Skeletal muscle cell (primary cell): ENCODE measurements at places on chromosomes 13 and 19.

GRCh38 chr13:24207841-24208667 is 47.5 kb downstream of the SPATA13 start:
- peak; percentile 77 for DNase-seq

DNA sequence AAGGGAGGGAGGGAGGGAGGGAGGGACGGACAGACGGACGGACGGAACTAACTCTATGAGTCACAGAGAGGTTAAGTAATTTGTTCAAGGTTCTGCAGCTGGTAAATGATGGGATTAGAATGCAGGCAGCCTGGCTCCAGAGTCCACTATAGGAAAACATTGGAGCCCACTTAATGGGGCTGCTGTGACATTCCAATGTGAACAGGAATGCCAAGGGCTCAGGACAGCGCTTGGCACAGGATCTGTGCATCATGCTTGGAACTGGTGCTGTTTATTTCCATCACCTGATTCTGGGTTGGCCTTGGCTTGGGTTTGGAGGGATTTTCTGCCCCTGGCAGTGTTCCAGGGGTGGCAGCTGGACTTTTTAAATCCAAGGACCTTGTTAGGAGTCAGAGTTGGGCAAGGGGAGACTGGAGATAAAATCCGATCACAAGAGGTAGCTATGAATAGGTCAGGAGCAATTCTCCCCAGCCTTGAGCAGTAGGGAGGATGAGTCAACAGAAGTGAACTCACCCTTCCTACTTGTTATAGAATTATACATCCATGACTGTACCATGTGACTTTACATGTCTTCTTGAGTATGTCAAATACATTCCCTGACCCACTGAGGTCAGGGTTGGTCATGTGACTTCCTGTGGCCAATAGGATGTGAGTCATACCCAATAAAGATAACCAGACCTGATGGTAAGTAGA is 7.8 kb upstream of the HIF3A start:
- peak; percentile 82 for DNase-seq

- no peak for DNase-seq
Observed at GRCh38 chr19:1353144-1353543, 30.6 kb upstream of the NDUFS7 start.

GRCh38 chr13:72507416-72508199 is 219.8 kb downstream of the MZT1 start:
- DNase-seq, result no peak

DNA sequence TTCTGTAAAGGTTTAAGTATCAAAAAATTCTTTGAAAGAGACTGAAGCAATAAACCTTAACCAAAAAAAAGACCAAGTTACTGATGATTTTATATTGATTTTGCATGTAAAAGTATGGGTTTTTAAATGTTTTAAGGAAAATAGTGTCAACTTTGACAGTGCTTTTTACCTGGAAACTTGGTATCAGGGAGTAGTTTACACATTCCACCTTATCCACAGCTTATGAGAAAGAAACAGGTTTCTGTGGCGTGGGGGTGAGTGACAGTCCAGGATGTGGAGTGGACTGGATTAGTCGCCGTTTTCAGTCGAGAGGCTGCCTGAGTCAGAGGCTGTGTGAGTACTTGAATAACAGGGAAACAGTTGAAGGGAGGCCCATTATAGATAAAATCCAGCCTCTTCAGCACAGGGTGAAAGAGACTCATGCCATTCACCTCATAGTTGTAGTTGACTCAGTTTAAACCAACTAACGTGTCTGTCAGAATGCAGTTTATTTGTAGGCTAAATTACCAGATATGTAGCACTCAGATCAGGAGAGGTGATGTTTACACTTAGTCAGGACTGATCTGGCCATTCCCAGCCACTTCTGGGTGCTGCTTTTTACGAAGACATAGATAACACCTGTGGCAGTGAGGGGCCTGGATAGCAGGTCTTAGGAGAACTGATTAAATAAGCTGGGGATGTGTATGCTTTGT is 595 bp upstream of the GPR183 start:
- DNase-seq, result no peak

GRCh38 chr13:23357349-23357748 is 76.2 kb downstream of the SACS start:
- no peak for DNase-seq

GRCh38 chr19:28586474-28586873 is 626.5 kb downstream of the UQCRFS1 start:
- no peak for DNase-seq

GRCh38 chr13:44322928-44323327 is 50.7 kb upstream of the SERP2 start:
- no peak for DNase-seq
